Hematopoietic multipotent progenitor cell treated with erythropoietin and hydrocortisone succinate and interleukin-3 and kit ligand, for 6 days (in vitro differentiated cells): ENCODE measurements at places on chromosomes 6 and 20.
A peak's percentile ranks its signal among the peaks of the same experiment; 100 is the strongest.

DNA sequence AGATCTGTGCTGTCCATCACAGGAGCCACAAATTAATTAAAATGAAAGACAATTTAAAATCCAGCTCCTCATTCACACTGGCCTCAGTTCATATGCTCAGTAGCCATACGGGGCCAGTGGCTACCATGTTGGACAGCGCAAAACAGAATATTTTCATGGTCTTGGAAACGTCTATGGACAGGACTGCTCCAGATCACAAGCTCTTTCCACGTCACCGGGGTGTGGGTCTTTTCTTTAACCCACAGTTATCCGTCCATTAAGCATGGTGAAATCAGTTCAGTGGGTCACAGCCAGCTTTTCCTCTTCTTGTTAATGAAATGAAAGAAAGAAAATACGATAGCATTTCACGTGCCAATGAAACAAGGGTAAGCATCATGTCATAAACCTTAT is 24.1 kb downstream of the GFOD1 start:
- no peak for DNase-seq

GRCh38 chr20:49104365-49104648 is 58.2 kb downstream of the CSE1L start:
- no peak for DNase-seq

GRCh38 chr20:55417836-55418235 is 587.5 kb downstream of the CBLN4 start:
- DNase-seq: no peak

DNA sequence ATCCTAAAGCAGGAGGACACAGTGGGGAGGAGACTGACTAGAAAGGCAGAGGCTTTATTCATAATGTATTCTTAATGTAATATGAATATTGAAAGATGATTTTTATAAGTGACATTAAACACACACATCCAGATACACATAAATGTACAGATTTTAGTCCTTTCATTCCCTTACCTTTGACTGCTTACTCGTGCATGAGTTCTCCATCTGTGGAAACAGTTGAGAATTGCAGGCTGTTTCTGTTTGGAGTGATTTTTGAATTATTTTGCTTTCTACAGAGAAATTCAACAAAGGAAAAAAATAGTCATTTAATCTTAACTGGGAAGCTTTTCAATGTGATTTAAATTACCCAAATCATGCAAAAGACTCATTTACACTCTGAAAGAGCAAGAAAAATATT is 136.5 kb downstream of the RIMS1 start:
- DNase-seq: no peak

DNA sequence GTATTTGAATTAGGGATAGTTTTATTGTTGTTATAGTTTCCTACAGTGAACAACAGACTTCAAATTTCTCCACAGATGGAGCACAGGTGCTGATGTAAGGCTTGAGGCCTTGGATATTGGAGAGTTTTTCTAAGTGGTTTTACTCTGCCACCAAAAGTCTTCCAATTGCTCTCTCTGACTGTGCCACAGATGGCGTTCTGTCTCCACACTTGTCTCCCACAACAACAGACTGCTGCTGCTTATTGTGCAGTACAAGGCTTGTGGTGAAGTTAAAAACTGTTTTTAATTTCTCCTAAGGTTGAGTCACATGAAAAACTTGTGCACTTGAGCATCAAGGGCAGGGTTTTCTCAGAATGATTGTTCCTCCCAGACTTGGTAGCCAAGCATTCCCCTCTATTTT is 460.9 kb upstream of the KHDRBS2 start:
- DNase-seq: no peak

GRCh38 chr6:95240514-95240913 is 336.8 kb upstream of the MANEA start:
- no peak for DNase-seq

- no peak for DNase-seq
Observed at GRCh38 chr6:48933136-48933535, 529.9 kb downstream of the MMUT start.

DNA sequence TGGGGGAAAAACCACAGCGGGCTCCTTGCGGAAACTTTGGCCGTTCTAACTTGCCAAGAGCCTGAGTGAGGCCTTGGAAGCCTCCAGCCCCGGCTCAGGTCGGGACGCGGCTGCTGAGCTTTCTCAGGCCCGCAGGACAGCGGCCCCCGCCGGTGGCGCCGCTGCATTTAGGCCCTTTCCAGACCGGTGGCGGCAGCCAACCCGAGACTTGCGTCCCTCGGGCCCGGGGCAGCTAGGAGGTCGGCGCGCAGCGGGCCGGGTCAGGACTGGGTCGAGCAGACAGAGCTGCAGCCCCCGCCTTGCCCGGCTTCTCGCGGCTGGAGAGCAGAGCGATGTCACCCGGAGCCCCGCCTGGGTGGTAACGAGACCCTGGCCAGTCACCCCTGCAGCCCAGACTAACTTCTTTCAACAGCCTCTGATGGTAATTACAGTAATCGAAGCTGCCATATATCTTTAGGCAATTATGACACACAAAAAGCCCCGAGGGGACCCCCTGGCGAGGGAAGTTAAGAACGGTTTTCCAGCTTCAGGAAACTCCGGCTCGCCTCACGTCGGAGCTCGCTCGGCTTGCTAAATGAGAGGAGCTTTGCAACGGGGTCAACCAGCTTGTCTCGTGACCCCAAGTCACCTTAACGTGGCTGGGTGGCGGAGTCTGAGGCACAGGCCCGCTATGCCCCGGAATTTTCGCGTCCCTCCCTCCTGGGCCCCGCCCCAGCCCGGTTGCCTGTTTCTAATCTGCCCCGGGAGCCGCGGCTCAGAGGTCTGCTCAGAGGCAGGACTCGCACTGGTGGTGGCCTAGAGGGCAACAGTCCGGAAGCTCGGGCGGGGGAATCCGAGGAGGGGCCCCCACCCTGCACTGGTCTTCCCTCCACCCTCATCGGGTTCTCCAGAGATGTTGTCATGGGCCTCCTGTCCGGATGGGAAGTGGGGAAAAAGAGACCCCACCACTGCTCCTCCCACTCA is 3.0 kb downstream of the NR2E1 start:
- peak; percentile 62 for DNase-seq

DNA sequence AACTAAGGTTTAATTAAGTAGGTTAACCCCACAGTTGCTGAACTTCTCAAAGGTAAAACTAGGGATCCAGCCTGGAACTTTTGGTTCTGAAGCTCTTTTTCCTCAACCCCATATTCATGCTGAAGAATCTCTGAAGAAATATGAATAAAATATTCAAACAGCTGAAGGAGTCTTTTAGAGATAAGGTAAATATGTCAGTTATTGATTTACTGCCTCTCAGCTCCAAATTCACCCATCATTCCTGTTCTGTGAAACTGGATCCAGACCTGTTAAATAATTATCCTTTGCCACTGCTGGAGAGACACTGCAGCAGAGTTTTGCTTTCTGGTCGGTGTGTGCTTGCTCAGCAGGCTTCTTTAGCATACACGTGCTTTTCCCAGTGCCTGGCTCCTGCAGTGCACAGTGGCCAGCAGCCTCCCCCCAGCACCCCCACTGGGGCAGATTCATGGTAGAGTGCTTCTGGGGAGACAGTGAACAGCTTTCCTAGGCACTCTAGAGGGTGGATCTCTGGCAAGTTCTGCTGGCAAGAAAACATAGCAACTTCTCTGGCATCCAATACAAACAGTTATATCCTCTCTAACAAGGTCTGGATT is 62.0 kb upstream of the BCLAF1 start:
- DNase-seq: no peak

DNA sequence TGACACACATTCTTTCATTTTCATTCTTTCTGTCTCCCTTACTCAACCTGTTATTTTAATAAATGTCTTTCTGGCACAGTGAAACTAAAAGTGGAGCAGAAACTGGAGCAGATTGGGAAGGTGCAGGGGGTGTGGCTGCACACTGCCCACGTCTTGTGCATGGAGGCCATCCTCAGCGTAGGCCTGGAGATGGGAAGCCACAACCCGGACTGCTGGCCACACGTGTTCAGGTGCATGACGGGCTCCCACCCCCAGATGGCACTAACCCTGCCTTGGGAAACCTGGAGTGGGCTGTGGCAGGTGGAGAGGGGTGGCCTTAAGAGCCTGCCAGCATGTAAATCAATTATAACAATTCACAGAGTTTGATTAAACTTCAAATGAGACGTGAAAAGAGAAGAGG is 71.4 kb upstream of the PBOV1 start:
- no peak for DNase-seq

- no peak for DNase-seq
Observed at GRCh38 chr6:10991115-10991514, 53.0 kb downstream of the ELOVL2 start.

DNA sequence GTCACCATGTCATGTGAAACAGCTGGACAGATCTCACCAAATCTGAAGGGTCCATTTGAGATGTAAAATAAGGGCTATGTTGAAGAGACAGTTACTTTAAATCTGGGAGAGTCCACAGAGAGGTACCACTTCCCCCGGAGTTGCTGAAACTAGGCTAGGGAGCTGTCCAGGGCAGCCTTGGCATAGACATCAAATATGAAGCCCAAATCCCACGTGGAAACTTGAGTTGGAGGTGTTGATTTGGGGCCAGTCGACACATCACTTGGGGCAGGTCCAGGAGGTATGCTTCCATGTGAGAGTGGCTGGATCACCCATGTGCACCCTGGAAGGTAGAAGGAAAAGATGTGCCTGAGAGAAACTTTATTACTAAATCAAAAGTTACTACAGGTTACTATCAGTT is 12.0 kb upstream of the SERPINB9 start:
- DNase-seq: no peak

DNA sequence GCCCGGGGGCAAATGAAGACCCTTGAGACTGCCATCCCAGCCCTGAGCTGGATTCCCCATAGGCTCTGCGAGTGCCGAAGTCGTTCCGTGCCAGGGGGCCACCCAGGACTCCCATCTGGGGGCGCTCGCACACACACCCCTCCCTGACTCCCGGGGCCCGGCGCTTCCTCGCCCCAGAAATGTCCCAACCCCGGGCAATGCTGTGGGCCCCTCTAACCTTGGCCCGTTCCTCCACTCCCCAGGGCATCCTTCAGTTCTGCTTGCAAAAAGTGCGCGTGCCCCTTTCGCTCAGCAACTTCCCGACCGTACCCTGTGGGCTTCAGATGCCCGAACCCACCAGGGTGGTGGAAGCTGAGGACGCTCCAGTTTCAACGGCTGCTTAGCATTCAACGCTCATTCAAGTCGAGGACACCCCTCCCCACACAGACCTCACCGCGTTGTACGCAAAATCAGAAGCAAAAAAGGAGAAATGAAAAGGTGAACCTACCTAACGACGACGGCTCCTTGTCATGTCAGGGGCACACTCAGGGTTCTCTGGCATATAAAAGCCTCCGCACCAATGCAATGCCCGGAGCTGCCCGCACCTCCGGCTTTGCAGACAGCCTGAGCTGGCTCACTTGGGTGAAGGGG is 25.3 kb downstream of the RIPOR2 start:
- DNase-seq: no peak

DNA sequence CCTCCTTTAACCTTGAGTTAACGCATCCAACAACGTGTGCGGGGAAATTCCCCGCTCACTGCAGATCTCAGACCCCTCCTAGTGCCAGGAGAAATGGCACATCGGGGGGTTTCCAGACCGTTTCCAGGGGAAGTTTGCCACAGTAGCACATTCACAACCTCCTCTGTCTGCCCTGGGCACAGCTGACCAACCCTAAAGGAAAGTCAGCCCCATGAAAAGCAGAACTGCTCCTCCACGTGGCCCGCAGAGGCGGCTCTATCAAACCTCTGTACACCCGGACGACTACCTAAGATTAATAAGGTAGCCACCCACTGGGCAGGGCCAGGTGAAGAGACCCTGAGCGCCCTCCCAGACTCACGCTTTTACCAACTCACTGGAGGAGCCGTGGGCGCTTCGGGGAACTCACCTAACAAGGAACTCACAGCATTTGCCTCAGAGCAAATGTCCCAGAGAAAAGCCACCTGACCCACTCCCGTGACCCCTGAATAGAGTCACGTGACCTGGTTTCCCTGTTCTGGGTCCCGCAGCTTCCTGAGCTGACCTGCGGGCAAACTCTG is 93.1 kb downstream of the PRND start:
- DNase-seq: peak; percentile 70

GRCh38 chr6:75418233-75418632 is 75.4 kb downstream of the FILIP1 start:
- no peak for DNase-seq

- no peak for DNase-seq
Observed at GRCh38 chr6:76843054-76843822, 620.1 kb downstream of the HTR1B start.

DNA sequence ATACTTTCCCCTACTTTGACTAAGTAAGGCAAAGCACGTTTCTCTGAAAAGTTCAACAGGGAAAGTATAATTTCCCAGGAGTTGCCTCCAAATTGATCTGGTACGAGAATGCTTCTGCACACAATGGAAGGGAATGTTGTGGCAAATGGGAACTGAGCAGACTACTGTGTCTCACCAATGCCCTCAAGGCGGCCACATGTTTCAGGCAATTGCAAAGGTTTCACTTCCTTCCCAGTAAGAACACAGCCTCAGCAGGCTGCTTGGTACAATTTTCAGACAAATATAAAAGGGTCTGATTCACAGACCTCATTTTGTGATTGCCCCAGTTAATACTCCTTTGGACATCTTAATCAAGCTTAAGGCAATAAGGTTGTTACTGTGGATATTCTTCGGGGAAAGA is 71.2 kb downstream of the KIAA0319 start:
- DNase-seq: no peak

DNA sequence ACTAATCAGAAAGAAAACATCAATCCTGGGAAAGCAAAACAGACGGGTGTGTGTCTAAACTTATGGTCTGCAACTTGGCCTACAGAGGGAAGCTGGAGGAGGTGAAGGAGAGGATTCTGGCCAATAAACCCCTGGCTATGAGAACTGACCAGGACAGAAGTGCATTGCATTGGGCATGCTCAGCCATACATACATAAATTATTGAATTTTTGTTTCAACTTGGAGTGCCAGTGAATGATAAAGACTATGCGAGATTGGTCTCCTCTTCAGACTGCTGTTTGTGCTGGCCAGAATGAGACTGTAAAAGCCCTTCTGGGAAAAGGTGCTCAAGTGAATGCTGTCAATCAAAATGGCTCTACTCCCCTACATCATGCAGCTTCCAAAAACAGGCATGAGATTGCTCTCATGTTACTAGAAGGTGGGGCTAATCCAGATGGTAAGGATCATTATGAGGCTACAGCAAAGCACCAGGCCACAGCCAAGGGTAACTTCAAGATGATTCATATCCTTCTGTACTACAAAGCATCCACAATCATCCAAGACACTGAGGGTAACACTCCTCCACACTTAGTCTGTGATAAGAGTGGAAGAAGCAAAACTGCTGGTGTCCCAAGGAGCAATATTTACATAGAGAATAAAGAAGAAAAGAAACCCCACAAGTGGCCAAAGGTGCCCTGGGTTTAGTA is 17.4 kb downstream of the ADNP start:
- DNase-seq: no peak

DNA sequence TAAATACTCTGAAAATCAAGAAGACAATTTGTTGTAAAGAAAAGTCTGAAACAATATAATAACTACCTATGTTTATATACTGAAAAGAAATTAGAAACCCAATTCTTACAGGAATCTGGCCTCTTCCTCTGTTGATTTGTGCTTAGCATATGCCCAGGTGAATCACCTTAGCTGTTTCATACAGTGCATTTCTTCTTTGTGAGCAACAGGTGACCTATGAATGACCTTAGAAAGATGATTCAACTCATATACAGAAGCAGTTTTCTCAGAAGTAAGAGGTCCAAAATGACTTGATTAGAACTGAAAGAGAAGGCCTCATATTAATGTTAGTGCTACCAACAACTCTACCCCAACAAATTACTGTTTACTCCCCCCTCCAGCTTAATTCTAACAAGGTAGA is 419.5 kb upstream of the ID4 start:
- DNase-seq: no peak
